ENCODE measurements at places on chromosomes 5 and 9.

DNA sequence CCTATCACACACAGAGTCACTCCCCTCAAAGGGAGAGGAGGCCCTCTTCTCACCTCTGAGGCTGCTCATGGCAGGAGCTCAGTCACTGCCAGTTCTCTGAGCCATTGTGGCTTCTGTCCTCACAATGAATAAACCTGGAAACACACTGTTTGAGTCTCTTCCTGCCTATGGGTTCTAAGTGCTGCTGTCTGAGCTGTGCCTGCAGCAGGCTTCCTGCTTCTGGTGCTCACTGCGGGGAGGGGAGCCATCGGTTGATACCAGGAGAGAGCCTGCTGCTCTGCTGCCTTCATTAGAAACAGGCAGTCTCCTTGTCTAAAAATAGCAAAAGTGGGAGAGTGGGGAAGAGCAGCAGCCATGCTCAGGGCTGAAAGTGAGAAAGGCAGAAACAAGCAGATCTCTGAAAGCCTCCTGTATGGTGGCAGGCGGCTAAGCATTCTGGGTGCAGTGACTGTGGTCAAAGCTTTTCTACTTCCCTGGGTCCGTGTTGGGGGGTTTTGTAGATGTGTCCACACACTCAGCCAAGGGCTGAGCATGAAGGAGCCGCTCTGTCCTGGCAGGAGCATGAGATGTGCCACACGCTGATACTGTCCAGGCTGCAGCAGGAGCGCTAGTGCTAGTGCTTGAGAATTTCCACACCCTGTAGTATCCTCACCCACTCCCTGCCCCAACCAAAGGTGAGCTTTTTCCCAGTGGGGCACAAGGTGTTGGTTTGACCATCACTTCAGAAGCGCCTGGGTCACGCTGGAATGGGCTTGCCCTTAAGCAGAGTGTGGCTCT lies 34.2 kb downstream of the PRKACG start:
- DNase-seq, result no peak

- no peak for DNase-seq
These were observed 17.6 kb downstream of the TNFAIP8 start for GRCh38 chr5:119373449-119373858.

DNA sequence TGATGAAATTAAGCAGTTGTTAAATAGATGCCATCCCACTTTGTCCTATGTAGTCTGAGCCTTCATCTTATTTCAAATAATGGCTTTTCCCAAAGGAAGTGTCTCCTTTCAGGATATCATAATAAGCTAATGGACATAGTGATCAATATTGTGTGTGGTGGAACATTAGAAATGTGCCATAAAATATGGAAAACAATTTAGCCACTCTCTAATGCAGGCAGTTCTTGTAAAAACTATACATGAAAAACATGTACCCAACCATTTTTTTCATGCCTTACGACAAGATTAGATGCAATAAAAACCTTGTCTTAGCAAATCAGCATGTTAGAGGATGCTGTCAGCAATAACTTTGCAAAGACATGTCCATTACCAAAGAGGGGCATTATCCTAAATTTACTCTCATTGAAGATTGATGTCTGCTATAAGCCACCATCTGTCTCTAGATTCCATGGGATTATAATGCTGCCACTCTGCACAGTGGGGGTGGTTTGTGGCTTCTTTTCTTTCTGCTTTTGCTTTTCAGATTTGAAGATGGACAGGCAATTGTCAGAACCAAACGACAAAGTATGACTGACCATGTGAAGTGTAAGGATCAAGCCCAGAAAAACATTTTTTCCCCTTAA lies 724.0 kb upstream of the ZNF608 start:
- DNase-seq, result no peak

- no peak for DNase-seq
These were observed 22.4 kb upstream of the DIRAS2 start for GRCh38 chr9:90665072-90665471.

- no peak for DNase-seq
These were observed 8.1 kb upstream of the MLLT3 start for GRCh38 chr9:20630241-20630943.

- DNase-seq, result no peak
These were observed 65.1 kb downstream of the BASP1 start for GRCh38 chr5:17282283-17283120.

DNA sequence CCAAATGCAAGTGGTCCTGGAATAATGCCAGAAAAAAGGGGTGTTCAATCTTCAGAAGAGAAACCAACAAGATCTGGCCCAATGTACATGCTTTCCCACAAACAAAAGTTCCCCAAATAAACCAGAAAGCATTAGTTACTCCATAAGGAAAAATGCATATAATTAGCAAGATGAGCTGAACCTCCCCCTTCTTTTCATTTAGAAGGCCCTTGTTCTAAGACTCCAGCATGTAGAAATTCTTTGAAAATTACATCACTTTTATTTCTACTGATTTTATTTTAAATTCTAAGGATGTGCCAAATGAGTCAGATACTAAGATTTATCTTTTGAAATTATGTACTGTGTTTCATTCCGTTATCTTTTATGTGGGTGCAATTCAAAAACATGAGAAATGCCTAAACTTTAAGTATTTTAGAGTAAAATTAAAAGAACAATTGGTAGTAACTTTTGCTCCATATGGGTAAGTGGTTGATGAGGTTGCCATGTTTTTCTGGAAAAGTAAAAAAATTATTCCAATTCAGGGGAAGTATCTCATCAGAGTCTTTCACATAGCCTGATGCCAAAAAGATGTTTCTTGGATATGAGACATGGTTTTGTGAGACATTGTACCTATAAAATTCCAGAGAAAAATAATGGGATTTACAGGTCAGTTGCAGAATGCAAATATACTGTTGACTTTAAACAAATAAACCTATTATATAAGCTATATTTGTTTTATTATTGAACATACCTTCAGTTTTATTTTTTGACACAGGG lies 106.5 kb upstream of the CCDC112 start:
- DNase-seq, result no peak

- no peak for DNase-seq
These were observed 185.5 kb downstream of the RGS3 start for GRCh38 chr9:113649054-113649453.

DNA sequence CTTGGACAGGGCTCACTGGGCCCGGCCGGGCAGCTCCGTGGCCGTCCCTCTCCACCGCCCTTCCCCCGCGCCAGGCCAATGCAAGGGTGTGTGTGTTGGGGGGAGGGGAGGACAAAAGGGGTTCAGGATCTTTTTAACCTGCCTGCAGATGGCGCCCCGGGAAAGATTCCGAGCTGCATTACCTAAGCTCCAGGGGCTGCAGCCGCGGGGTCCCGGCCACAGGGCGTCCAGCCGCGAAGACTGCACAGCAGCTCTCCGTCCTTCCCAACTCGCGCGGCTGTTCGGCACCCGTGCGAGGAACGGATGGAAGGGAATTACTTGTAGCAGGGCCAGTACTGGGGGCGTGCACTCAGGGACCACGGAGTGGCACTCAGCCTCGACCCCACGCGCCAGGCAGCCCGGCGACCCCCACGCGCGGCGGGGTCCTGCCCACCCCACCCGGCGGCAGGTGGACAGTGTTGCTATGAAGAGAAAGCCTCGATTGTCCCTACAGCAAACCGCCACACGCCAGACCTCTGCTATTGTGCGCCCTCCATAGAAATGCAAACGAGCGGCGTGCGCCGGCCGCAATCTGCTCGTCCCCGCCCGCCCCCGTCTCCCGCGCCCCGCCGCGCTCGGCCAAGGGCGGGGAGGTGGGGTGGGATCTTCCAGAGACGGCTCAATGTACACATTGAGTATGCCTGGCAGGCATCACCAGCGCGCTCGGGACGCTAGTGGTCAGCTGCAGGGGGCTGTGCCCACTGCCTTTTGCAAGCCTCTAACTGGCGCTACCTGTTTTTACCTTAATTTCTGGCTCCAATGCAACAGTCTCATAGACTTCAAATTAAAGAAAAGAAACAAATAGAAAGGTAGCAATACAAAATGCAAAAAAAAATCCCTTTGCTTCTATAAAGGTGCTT lies 796 bp upstream of the GADD45G start:
- peak; percentile 72 for DNase-seq

- no peak for DNase-seq
These were observed 18.1 kb upstream of the CLK4 start for GRCh38 chr5:178644826-178645545.

DNA sequence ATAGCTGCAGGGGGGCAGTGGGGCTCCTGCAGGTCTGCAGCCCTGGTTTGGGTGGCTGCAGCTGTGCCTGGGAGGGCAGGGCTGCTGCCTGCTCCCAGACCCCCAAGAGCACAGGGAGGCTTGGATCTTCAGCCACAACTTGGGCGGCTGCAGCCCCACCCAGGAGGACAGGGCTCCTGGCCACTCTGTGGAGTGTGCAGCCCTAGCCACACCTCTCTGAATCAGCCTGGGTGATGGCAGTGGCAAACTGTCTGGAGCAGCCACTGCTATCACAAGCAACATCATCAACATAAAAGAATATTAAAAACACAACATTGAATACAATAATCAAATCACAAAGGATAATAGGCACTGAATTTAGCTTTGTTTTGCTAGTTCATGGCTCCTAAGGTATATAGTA lies 164.9 kb upstream of the SLC27A6 start:
- DNase-seq, result no peak

GRCh38 chr5:41973087-41973486 lies 48.0 kb downstream of the FBXO4 start:
- no peak for DNase-seq

DNA sequence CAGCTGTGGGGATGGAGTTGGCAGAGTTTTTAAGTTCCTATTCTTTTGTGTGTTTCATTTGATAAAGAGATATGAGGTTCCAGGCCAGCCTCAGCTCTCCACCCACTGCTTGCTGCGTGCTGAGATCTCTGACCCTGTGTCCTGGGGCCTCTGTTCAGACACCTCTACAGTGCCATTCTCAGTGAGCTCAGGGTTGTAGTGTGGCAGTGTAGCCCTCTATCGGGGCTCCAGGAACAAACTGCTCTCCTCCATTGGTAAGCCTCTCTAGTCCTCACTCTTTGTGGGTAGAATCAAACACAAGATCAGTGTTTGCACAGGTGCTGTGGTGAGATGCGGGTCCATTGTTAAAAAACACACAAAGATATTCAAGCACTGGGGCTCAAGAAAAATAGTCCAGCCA lies 386.6 kb upstream of the RPS23 start:
- no peak for DNase-seq

DNA sequence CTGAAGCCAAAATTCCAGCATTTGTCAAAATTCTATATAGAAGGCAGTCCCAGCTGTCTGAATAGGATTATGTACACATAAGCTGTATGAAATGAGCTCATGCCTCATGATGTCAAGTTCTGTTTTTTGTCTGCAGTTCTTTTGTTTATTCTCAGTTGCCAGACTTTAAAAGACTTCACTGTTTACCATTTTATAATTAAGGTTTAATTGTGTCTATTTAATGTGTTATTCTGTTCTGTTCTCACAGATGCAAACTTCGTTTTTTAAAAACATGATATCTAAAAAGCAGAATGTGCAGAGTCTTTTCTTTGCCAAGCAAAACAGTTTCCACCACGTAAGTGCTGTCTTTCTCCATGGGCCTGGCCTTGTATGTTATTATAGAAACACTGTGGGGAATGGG lies 31.1 kb downstream of the ERAP1 start:
- no peak for DNase-seq

DNA sequence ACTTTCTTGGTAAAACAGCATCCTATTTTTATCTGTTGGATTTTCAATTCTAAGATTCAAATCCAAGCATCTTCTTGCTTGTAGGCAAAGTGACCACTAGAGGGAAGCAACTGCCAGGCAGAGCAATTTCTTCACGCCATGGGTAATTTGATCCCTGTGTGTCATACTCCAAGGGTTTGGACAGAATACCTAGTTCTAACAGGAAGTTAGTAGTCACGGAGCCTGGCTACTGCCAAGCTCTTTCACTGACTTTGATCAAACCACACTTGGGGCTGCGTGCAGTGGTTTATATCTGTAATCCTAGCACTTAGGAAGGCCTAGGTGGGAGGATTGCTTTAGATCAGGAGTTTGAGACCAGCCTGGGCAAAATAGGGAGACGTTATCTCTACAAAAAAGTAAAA lies 473.6 kb upstream of the TNC start:
- peak; percentile 86 for DNase-seq

GRCh38 chr5:171249460-171249859 lies 59.6 kb upstream of the TLX3 start:
- no peak for DNase-seq

DNA sequence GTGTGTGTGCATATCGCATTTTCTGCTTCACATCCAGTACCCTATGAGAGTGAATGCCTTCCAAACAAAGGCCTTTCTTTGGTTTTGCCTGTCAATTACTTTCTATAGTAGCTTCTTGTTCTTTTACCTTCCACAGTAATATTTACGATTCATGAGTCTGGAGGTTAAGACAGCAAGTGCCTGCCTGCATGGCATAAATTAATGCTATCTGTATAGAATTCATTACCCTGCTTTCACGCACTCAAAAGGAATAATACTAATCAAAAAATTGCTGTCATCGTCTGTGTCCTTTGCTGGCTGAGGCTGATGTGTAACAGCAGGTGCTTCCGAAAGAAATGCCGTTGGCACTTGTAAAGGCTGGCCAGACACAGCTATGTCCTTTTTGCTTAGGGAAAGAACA lies 1304.4 kb upstream of the CDH6 start:
- no peak for DNase-seq

DNA sequence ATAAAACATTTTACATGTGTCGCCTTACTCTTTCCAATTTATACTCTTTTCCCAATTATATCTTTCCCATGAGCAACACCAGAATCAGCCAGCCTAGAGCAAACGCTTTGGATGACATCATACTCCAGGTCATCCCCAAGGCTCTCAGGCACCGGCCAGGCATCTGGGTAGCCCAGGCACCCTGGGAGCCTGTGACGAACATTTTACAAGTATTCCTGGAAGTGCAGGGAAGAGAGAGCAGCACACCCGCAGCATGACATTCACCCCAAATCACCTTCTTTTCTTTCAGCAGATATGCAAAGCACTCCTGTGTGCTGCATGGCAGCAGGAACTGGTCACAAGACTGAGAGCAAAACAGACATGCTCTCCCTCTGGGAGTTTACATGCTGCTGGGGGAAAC lies 75.7 kb upstream of the SMIM23 start:
- no peak for DNase-seq

GRCh38 chr5:138273834-138274188 lies 610 bp downstream of the GFRA3 start:
- no peak for DNase-seq

DNA sequence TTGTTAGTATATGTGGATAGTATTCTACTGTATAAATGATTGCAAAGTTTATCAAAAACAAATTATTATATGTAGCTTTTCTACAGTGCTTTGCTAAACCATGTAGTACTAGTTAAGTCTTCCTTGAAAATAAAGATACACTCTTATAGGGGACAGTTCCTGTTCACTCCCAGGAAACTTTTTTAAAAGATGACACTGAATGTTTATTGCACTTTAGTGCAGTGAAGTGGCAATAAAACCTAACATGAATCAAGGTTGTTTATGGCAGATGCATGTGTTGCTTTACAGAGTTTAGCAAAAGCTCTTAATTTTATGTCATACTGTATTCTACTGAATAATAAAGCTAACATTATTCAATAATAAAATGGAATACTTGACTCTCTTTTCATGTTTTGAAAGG lies 51.7 kb downstream of the GABRA1 start:
- no peak for DNase-seq

- peak; percentile 57 for DNase-seq
These were observed 85.5 kb downstream of the TEK start for GRCh38 chr9:27194401-27195091.

Measured in HT-29 (cell line).